GM06990 (cell line): ENCODE measurements at places on chromosomes 5 and 9.

GRCh38 chr9:69574057-69574456 is 98.1 kb downstream of the APBA1 start:
- no peak for DNase-seq

DNA sequence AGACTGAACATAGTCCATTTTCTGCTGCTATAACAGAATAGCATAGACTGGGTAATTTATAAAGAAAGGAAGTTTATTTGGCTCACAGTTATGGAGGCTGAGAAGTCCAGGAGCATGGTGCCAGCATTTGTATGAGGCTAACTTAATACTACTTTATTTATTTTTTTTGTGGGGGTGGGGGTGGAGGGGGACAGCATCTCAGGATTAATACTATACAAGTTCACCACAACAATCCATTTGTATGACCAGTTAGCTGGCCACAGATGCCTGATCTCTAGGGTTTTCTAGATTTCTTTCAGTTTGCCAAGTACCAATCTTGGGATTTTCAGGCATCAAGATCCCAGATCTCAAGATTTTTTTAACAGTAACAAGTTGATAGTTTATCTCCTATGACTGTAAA is 20.3 kb downstream of the ANGPTL2 start:
- DNase-seq, result no peak

DNA sequence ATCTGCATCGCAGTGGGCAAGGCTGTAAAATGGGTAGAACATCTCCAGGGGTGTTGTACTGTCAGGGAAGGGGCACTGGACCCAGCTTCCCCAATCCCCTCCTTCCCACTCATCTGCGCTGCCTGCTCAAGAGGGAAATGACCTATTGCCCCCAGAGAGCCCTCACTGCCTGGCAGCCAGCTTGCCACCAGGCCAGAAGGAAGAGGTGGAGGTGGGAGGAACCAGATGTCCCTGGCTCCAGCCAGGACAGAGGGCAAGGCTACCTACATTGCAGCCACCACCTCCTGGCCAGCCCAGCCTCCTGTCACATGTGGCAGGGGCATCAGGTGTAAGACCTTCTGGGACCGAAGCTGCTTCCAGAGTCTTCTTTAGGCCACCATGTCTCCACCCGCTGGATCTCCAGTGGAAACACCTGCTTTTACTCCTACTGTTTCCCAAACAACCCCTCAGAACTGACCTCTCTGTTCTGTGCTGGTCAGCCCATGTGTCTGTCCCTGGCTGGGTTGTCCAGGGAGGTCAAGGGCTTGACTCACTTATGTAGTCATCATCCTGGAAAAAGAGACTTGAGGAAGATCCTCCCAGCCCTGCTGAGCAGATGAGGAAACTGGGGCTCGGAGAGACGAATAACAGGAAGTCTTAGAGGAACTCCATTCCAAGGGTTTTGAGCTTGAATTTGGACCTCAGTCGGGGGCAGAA is 42.3 kb downstream of the JADE2 start:
- DNase-seq, result no peak

DNA sequence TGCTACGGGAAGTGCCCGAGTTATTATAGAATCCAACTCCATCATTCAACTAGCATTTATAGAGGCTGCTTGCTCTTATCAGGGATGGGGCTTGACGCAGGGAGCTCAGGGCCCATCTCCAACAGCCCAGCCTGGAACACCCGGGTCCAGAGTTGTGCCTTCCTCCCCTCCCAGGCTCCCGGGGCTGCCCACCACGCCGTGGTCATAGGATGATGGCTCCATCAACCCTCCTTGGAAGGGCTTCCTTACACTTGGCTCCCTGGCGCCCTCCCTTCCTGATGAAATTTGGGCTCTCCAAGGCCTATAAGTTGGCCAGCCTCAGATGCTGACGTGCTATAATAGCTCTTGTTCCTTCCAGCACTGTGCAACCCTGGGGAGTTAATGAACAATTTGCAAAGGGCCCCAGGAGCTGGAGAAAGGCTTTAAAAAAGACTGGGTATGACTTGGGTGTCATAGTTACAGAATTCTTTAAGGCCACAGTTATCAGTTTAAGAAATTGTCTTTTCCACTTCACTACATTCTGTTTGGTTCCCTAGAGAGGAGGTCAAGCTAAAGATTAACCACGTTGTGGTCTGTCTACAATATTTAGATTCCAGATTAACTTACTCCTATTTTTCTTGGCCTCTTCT is 42.5 kb upstream of the GADD45G start:
- no peak for DNase-seq

GRCh38 chr9:78365748-78366697 is 69.1 kb downstream of the PSAT1 start:
- DNase-seq, result no peak

DNA sequence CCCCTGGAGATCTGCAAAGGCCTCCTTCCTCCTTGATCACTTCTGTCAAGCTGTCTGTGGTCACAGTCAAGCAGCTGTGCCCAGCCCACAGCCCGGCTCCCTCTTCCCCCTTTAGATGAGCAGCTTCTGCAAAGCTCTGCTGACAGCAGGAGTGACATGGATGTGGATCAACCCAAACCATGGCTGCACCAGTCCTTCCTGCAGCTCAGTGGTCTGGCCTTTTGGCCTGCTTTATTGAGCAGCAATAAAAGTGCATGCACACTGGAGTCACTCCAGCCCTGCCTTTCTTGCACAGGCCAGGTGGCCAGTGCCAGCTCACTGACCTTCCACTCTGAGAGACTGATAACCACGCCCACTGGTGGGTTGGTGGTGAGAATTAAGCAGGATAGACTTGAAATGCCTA is 91.3 kb upstream of the OTULINL start:
- DNase-seq, result no peak

DNA sequence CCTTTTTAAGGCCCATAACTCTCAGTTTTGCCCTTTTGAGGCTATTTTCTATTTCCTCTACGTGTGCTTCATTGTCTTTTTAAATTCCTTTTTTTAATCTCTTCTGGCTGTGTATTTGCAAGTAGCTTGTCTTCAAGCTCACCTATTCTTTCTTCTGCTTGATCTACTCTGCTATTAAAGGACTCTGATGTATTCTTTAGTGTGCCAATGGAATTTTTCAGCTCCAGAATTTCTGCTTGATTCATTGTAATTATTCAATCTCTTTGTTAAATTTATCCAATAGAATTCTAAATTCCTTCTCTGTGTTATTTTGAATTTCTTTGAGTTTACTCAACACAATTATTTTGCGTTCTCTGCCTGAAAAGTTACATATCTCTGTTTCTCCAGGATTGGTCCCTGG is 178.7 kb downstream of the FAM170A start:
- no peak for DNase-seq

- no peak for DNase-seq
These were observed 129.1 kb upstream of the SPRY4 start for GRCh38 chr5:142453932-142454331.
